ENCODE measurements at places on chromosomes 11 and 22.

- no peak for DNase-seq
Measured at GRCh38 chr11:131756479-131757110, 386.2 kb downstream of the NTM start.

DNA sequence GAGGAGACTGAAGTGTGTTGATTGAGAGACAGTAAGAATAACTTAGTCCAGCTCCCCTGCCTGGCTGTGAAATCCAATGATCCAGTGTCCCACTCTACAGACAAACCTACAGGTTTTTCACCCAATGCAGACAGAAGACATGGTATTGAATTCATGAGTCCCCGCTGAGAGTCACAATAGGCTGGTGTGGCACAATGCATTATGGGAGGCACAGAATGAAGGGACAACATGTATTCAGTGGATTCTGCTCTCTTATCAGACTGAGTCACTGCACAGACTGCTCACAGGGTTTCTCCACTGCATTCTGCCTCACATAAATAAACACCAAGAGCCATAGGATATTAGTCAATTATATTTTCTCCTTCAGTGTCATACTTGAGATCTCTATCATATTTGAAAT is 55.2 kb upstream of the TOP3B start:
- no peak for DNase-seq

GRCh38 chr11:77113382-77114088 is 10.9 kb downstream of the OMP start:
- DNase-seq: no peak

- no peak for DNase-seq
Measured at GRCh38 chr11:58625826-58626460, 3.5 kb downstream of the CNTF start.

- DNase-seq: no peak
Measured at GRCh38 chr11:58805065-58805464, 39.4 kb downstream of the GLYATL2 start.

DNA sequence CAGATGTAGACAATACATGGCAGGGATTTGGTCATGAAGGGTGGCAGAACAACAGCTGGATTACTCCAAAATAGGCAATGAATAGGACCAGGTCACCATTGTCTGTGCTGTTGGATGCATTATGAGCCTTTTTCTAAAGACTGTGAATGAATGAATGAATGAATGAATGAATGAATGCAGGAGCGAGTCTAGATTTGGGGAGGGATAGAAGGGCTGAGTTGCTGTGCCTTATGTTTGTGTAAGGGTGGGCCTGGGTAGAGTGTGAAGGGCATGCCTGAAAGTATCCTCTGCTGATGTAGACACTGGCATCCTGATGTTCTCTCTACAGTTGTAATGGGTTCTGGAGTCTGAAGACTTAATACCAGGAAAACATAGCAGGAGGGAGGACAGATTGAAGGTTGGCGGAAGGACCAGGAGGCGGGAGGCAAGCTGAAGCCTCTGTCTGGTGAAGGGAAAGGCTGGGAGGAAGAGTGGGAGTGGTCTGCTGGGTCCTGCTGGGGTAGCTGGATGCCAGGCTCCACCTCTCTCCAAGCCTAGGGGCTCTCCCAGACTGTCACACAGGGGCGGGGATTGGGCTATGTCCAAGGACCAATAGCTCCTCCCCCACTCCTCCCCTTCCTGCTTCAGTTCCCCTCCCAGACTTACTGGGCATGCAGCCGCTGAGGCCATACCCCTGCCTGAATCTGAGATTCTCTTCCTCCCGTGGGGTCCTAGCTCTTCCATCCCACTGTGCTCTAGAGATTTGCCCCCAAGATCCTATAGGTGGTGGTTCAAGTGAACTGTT is 4.8 kb downstream of the TRIM3 start:
- DNase-seq: no peak

- DNase-seq: no peak
Measured at GRCh38 chr11:68315171-68315920, 3.0 kb downstream of the LRP5 start.

DNA sequence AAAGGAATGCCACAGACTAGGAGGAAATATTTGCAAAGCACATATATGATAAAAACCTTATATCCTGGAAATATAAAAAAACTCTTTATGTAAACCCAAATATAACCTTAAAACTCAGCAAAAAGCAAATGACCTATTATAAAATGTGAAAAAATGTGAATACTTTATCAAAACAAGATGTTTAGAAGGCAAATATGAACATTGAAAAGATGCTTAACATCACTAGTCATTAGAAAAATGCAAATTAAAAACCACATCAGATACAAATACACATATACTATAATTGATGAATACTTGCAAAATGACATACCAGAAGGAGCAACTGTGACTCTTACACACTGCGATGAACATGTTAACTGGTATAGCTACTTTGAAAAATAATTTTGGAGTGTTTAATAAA is 511.2 kb upstream of the LRRC4C start:
- no peak for DNase-seq

- no peak for DNase-seq
Measured at GRCh38 chr11:134660416-134660815, 248.4 kb upstream of the B3GAT1 start.

- no peak for DNase-seq
Measured at GRCh38 chr11:132402071-132402684, 1031.8 kb downstream of the NTM start.

DNA sequence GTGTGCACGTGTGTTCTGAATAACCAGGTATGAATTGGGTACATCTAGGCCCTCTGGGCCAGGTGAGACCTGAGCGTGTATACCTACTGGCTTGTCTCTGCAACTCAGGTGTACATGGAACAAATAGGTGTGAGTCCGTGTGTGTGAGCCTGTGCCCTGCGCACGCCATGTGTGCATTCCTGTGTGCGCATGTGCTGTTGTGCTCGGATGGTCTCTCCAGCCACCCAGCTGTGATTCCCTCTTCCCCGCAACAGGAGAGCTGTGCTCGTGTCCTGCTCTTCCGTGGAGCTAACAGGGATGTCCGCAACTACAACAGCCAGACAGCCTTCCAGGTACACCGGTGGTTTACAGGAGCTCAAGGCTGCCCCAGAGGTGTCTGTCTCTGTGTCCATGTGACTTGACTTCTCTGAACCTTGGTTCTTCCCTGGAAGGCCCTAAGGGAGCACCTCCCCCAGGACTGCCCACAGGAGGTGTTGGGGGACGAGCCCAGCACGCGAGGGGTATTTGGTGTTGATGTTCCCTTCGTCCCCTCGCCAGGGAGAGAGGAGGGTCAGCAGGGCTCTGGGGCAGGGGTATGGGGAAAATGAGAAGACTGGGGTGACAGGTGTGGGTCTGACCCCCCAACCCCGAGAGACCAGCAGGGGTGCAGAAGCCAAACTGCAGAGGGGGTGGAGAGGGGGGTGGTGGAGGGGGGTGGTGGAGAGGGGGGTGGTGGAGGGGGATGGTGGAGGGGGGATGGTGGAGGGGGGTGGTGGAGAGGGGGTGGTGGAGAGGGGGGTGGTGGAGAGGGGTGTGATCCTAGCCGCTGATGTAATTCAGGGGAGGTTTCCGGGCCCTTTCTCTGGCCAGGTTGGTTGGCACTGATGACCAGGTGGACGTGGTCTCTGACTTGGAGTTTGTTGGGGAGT is 10.7 kb downstream of the SHANK3 start:
- DNase-seq: no peak

DNA sequence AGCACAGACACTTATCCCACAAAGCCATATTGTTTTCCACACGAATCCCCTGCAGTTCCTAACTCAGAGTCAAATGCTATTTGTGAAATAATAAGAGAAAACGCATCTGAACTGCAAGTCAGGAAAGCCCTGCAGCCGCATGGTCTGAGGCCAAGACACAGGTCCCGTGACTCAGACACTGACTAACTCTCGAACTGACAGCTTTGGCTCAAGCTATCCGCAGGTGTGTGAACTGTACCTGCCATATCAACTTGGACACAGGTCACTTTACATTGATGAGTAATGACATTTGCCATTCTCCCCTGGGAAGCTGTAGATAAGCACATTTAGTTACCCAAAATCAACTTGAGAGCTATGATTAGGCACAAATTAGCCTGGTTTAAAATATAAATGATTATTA is 34.9 kb upstream of the NFRKB start:
- no peak for DNase-seq

- DNase-seq: no peak
Measured at GRCh38 chr11:1196516-1197391, 26.1 kb upstream of the MUC5B start.
